ENCODE measurements at places on chromosomes 4 and X. TPM values are rescaled to one million over a fixed set of nuclear protein-coding genes. Genes with fewer than 3 reads are reported as not detected.

- no peak overlapping the region for H3K4me3 ChIP-seq
- no peaks in the 10 kb centered on the region for H3K4me1 ChIP-seq
- no peaks in the 10 kb centered on the region for H3K36me3 ChIP-seq
- H3K27ac ChIP-seq = no peak overlapping the region
Measured at GRCh38 chr4:20493761-20494353, 206.4 kb upstream of the PACRGL start.

DNA sequence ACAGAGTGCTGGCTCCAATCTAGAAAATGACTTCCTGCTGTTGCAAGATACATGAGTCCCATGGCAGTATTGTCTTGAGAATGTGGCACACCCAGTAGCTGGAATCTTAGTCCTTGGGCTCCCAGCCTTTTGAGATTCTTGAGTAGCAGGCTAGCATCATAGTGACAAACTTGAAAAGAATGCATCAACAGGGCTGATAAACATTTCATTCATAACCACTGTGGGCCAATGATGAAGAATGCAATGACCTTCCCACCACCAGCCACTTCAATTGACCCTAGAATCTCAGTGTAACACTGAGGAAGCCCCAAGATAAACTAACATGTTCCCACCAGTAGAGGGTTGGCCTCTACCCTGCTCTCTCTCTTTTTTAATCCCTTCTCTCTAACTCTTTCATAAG is 329.3 kb downstream of the GBA3 start:
- H3K27me3 ChIP-seq = no peaks in the 10 kb centered on the region
- no peaks in the 10 kb centered on the region for H3K4me1 ChIP-seq
- DNase-seq = no peak
- no peak overlapping the region for H3K27ac ChIP-seq
- no peaks in the 10 kb centered on the region for H3K36me3 ChIP-seq
- H3K4me3 ChIP-seq = no peak overlapping the region

The NPY2R gene
- total RNA-seq = not detected

The CENPVL1 gene
- not detected for total RNA-seq

DNA sequence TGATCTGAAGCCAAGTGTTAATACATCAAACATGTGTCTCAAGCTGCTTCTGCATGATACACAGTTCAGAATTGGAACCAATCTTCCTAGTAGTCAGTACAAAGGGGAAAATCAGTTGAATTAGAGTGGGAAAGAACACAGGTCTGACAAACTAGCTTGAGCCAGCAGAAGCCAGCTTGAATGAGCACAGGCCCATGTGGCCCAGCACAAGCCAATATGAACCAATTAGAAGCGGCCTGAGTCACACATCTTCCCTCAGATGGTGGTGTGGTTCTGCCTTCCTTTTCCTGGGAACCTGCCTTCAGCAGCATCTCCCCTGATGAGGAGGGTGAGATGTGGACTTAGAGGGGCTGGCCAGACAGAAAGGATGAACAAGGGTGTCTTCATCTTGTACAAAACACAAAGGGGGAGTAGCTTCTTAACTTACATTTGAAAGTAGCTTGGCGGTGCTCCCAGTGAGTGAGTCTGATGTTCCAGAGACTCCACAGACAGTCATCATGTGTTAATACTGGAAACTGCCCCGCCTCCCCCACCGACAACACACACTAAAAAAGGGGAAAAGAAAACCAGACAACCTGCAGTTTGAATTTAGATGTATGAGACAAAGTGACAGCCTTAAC is 72.0 kb downstream of the FRMPD4 start:
- H3K27ac ChIP-seq = no peak overlapping the region
- H3K27me3 ChIP-seq = no peaks in the 10 kb centered on the region
- H3K36me3 ChIP-seq = no peaks in the 10 kb centered on the region
- H3K4me1 ChIP-seq = no peaks in the 10 kb centered on the region
- H3K4me3 ChIP-seq = no peak overlapping the region
- DNase-seq = no peak

- peak; percentile 95 for DNase-seq
- H3K27ac ChIP-seq = peak overlapping the region; percentile 95
- peaks cover 22% of the 10 kb centered on the region for H3K4me1 ChIP-seq
- peak overlapping the region; percentile 98 for H3K4me3 ChIP-seq
Measured at GRCh38 chr4:39044364-39044955, 12.3 kb upstream of the TMEM156 start.

The HHIP gene
- 0.34 TPM for total RNA-seq

DNA sequence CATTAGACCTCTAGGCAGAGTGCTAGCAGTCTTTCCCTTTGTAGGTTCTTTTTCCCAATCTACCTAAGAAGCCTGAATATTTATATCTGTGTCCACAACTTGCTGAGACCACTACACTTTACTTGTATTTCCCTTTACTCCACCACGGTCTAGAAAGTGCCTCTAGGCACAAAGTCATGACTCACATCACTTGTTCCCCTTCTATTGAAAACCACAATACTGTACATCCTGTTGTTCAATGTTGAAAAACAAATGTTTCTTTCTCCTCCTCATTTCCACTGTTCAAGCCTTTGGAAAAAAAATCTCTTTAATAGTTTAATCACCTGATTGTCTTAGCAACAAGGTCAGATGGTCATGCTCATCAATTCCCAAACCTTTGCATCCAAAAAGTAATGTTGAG is 326.7 kb downstream of the GUCY2F start:
- no peaks in the 10 kb centered on the region for H3K4me1 ChIP-seq
- H3K27ac ChIP-seq = no peak overlapping the region
- H3K4me3 ChIP-seq = no peak overlapping the region
- no peak for DNase-seq
- H3K27me3 ChIP-seq = no peaks in the 10 kb centered on the region

DNA sequence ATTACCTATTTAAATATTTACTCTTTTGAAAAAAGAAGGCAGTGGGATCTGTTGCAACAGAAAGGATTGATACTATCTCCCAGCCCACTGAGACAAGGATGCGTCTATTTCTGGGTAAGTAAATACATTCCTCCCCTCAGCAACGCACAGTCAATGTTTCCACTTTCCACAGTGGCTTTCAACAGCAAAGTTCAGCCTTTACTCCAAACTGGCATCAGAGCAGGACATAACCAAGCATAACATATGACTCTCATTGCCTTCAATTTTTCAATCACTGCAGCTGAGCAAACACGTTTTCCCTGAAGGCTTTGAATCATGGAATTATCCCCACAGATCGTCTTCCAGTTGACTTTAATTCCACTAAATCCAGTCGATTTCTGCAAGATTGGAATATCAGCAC is 160.3 kb upstream of the FRG1 start:
- H3K4me1 ChIP-seq = no peaks in the 10 kb centered on the region
- no peak overlapping the region for H3K27ac ChIP-seq
- no peak overlapping the region for H3K4me3 ChIP-seq
- no peak for DNase-seq

DNA sequence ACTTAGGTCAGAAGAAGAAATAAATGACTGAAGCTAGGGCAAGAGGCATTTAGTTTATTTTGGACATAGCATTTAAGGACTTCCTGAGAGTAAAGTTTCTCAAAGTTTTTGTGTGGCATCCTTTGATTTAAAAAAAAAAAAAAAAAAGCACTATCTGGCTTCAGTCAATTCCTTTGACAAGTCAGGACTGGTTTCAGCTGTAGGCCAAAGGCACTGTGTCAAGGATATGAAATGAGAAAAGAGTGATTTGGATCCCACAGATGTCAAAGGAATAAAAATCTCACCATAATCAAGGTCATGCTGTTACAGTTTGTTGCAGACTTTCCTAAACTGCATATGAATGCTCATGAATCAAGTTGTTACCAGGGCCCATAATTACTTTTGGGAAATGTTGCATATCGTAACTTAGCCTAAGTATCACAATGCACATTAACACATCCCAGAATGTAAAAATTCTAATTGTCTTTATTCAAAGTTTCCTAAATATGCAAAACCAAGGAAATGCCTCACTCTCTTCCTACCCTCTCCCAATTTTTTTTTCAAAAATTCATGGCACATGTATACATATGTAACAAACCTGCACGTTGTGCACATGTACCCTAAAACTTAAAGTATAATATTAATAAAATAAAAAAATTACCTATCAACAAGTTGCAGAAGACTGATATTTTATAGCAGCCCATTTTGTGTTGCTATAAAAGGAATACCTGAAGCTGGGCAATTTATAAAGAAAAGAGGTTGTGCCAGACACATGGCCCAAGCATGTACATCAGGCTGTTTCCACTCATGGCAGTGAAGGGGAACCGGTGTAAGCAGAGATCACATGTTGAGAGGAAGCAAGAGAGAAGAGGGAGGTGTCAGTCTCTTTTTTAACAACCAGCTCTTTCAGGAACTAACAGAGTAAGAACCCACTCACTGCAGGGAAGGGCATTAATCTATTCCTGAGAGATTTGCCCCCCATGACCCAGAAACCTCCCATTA is 33.7 kb upstream of the ADAMTS3 start:
- no peak overlapping the region for H3K4me3 ChIP-seq
- H3K27ac ChIP-seq = no peak overlapping the region
- no peaks in the 10 kb centered on the region for H3K36me3 ChIP-seq
- no peaks in the 10 kb centered on the region for H3K4me1 ChIP-seq

The SCRG1 gene
- total RNA-seq = 0.31 TPM

DNA sequence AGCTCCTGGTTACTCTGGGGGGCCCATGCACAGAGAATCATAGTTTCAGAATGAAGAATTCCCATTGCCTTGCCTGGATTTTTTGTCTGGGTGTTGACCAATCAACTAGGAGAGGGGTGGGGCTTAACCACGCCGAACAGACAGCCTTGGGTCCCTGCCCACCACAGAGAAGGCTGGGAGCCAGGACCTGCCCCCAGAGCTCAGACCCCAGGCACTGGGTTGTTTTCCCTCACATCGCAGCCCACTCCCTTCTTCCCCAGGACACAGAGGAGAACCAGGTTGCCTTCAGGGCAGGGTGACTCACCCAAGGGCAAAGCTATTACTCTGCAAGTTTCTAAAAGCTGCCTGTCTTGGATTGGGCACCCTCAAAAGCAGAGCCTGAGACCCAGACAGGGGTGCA is 23.3 kb upstream of the CRMP1 start:
- no peak for DNase-seq
- H3K4me1 ChIP-seq = no peaks in the 10 kb centered on the region
- no peak overlapping the region for H3K27ac ChIP-seq
- H3K4me3 ChIP-seq = no peak overlapping the region
- H3K36me3 ChIP-seq = no peaks in the 10 kb centered on the region

- no peak overlapping the region for H3K4me3 ChIP-seq
- no peaks in the 10 kb centered on the region for H3K36me3 ChIP-seq
- no peaks in the 10 kb centered on the region for H3K4me1 ChIP-seq
- H3K27me3 ChIP-seq = no peaks in the 10 kb centered on the region
Measured at GRCh38 chr4:62429297-62429696, 1229.2 kb downstream of the ADGRL3 start.

DNA sequence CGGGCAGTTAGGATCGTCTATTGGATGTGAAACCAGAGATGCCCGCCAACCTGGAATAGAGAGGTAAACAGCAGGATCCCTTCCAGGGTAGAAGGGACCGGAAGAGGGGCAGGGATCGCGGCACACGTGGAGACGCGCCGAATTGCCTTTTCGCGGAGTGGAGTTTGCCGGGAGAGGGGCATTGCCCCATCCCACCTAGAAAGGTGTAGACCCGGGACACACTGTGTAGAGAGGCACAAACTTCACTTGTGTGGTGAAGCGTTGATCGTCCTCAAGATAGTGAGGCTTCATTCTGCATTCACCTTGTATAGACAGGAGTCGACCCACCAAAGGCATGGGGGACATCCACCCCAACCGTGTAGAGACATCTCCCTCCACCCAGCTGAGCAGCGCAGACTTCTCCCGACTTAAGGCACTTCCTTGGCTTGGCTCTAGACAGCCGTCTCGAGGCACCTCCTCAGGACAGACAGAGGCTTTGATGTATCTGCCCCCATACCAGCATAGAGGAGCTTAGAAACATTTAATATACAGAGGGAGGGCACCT is 410 bp downstream of the GNL3L start:
- peak overlapping the region; percentile 65 for H3K4me3 ChIP-seq
- DNase-seq = no peak
- peak overlapping the region; percentile 84 for H3K27ac ChIP-seq
- H3K27me3 ChIP-seq = no peaks in the 10 kb centered on the region
- peaks cover 21% of the 10 kb centered on the region for H3K4me1 ChIP-seq

GRCh38 chr4:96260064-96260682 is 420.3 kb downstream of the PDHA2 start:
- H3K27ac ChIP-seq = no peak overlapping the region
- no peak for DNase-seq
- no peaks in the 10 kb centered on the region for H3K4me1 ChIP-seq

DNA sequence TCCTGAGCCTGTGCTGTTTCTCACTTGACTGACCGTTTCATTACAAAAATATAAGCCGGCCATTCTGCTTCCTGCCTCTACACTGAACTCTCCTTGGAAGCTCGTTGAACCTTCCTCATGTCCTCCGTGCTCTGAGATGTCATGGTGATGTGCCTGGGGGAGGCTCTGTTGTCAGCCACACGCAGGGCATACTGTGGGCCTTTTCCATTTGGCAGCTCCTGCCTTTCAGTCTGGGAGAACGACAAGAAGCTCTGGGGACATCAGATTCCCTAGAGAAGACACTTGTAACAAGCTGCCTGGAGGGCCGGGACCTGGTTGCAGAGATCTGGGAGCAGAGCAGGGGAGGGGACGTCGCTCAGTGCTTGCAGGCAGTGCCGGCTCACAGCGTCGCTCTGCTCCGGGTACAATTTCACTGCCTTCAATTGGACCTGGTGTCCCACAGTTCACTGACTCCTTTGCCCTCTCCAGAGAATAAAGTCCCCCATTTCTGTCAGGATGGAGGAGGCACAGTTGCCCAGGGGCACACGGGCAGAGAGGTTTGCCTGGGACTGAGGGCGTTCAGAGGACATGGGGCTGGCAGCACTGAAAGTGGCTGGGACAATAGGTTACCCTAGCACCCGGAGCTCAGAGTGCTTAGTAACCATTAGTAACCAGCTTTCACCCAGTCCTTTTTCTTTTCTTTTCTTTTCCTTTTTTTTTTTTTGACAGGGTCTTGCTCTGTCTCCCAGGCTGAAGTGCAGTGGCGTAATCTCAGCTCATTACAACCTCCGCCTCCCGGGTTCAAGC is 19.1 kb upstream of the MECP2 start:
- H3K4me3 ChIP-seq = no peak overlapping the region
- DNase-seq = no peak
- no peaks in the 10 kb centered on the region for H3K36me3 ChIP-seq
- no peak overlapping the region for H3K27ac ChIP-seq

GRCh38 chr4:180751009-180751408 is 1492.2 kb upstream of the TENM3 start:
- H3K27me3 ChIP-seq = no peaks in the 10 kb centered on the region
- DNase-seq = no peak
- no peaks in the 10 kb centered on the region for H3K4me1 ChIP-seq
- no peaks in the 10 kb centered on the region for H3K36me3 ChIP-seq

The ANOS1 gene
- total RNA-seq = 3.8 TPM

- no peak overlapping the region for H3K4me3 ChIP-seq
- H3K27ac ChIP-seq = no peak overlapping the region
- no peaks in the 10 kb centered on the region for H3K27me3 ChIP-seq
- DNase-seq = no peak
- H3K4me1 ChIP-seq = no peaks in the 10 kb centered on the region
Measured at GRCh38 chr4:10611673-10612072, 72.9 kb downstream of the CLNK start.

DNA sequence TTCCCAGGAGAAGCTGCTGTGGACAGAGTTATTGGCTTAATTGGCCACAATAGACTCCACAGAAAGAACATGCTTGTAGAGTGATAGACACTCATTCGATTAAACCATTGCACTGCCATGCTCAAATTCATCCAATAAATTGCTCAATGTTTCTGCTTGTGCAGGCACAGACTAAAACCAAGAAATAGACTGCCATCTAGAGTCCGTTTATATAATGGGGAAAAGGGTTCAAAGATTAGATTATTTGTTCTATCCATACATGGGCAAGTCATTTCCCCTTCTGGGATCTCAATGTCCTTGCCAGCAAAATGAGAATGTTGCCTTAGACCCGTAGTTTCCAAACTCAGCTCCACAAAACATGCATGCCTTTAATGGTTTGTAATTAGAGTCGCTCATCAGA is 8.7 kb downstream of the SMIM10 start:
- H3K27ac ChIP-seq = no peak overlapping the region
- peaks cover 5% of the 10 kb centered on the region for H3K4me1 ChIP-seq
- no peaks in the 10 kb centered on the region for H3K36me3 ChIP-seq
- no peaks in the 10 kb centered on the region for H3K27me3 ChIP-seq
- H3K4me3 ChIP-seq = no peak overlapping the region
